Stimulated activated CD8-positive, alpha-beta memory T cell treated with anti-CD3 and anti-CD28 coated beads, Interleukin-7, amount 100 ng/mL, for 24 hours (primary cell): ENCODE measurements at places on chromosomes 11 and 22.

GRCh38 chr11:100805506-100806199, 118.6 kb downstream of the ARHGAP42 start:
- no peak for DNase-seq

- DNase-seq = no peak
Observed at GRCh38 chr22:49734882-49735281, 92.8 kb downstream of the BRD1 start.

GRCh38 chr11:93512949-93513667, 30.1 kb downstream of the SMCO4 start:
- DNase-seq = no peak

DNA sequence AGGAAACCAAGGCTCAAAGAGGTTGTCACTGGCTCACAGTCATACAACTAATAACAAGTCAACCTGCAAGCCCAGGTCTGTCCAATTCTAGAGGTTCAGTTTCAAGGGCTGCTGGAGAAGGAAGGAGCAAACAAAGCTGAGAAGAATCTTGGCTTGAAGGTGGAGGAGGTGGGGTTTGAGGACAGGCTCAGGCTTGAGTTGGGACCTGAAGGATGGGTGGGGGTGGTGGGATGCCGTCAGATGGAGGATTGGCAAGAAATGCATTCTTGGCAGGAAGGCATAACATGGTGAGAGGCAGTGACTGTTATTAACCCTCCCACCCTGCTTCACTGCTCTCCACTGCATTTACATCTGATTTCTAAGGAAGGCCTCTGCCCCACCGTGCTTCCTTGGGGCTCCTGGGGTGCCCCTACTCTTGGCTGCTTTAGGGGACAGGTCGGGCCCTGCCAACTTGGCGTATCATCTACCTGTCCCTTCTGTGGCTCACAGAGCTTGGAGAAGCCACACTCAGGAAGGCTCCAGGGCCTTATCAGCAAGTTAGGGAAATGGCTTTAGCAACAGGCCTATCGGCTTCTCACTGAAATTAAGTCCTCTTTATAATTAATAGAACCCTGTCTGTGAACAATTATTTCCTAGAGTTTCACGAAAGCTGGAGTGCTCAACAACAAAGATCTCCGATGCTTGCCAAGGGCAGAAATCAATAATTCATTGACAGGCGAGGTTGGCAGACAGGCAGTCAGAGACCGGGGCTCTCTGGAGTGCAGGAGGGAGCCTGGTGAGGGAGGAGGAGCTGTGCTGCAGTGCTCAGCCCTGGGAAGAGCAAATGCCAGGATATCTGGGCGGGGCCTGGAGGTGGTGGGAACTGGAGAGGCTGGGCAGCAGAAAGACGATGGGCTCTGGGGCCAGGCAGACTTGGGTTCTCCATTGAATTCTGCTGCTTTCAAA, 84.9 kb upstream of the NARS2 start:
- DNase-seq = no peak

GRCh38 chr11:11252403-11252802, 100.6 kb downstream of the CSNK2A3 start:
- DNase-seq = no peak

- no peak for DNase-seq
Observed at GRCh38 chr22:48840112-48840949, 987.3 kb downstream of the BRD1 start.

- no peak for DNase-seq
Observed at GRCh38 chr11:70568035-70568813, 169.9 kb downstream of the CTTN start.

- no peak for DNase-seq
Observed at GRCh38 chr11:86559311-86559945, 113.0 kb downstream of the ME3 start.

DNA sequence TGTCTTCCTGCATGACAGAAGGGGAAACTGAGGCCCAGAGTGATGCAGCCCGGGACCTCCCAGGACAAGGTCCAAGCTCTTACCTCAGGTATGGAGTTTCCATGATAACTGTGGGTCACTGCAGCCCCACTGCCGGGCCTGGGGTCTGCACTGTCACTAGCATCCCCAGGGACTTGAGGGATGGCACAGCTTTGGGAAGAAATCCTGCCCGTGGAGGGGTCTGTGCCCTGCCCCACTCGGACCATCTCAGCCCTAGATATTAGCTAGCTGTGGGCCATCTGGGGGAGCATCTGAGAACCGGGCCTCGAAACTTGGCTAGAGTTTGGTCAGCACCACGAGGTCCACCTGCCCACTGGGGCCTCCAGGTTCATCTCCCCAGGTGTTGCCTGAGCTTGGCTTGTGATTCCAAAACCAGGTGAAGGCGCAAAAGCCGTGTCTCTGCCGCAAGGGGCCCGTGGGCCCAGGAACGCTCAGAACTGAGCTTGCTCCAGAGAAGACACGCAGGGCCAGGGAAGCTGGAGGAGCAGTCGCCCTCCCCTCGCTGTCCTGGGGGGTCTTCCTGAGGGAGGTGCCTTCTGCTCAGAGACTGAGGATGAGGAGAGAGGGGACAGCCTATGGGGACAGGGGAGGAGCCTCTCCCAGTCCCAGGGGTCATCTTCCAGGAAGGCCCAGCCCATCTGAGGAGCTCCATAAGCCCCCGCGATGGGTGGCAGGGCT, 4.8 kb downstream of the LINC01488 start:
- no peak for DNase-seq

DNA sequence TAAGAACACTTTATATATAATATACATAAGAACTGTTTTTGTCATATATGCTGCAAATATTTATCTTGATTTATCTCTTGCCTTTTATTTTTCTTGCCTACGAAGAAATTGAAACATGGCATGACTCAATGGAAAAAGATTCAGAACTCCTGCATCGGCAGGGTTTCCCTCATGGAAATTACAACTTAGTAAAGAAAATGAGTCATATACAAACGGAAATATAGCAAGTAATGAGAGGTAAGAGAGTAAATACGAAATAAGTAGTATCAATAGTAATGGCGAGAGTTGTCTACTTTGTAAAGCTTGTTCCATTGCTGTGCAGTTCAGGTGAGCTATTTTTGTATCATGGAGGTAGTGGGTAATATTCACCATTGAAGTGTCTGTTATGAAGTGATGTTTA, 350.4 kb downstream of the DDX10 start:
- DNase-seq = no peak

DNA sequence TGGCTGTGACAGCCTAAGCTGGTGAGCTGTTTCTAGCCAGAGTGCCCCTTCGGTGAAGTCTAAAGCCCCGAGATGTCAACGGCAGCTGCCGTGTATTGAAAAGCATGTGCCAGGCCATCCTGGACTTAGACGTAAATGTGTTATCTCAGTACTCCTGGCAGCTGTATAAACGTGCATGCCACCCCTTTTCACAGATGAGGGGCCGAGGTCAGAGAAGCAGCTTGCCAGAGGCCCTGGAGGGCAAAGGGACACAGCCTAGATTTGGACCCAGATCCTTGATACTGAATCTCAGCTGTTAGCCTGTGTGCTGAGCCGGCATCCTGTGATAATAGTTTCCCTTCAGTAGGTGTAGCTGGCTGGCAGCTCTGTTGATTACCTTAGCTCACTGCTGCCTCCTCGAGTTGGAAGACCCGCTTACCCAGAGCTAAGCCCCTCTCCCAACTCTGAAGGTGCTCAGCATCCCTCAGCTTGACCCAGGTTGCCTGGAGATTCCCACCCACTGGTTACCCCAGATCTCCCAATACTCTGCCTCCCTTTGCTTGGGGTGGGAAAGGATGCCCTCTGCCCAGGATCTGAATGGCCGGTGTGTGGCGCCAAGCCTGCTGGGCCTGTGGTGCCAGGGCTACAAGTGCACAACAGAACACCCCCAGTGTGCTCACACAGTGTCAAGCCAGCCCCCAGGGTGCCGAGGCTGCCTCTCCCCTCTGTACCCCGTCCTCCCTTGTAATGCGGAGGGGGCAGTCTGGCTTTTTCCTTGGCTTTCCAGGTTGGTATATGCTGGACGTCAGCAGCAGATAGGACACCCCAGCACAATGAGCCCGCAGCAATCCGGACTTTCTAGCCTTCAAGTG, 59.8 kb upstream of the WNT7B start:
- DNase-seq = no peak

DNA sequence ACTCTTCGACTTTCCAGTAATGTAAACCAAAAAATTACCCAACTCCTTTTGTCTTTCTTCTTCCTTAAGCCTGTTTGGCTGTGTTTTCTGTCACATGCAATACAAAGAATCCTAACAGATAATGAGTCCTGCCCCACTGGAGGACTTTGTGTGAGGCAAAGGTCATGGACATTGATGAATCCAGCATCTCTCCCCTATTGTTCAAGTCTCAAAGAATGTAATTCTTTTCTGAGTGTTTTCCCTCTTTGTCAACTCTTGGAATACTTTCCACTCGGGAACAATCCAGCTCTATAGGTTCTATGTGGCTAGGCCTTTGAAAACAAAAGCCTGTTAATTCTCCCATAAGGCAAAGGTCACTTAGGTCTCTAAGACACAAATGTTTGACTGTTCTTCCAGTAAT, 100.7 kb downstream of the FAR1 start:
- no peak for DNase-seq

DNA sequence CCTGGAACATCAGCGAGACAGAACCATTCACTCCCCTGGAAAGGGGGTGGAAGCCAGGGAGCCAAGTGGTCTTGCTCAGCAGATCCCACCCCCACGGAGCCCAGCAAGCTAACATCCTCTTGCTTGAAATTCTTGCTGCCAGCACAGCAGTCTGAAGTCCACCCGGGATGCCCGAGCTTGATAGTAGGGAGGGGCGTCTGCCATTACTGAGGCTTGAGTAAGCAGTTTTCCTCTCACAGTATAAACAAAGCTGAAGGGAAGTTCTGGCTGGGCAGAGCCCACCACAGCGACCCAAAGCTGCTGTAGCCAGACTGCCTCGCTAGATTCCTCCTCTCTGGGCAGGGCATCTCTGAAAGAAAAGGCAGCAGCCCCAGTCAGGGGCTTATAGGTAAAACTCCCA, 764.8 kb upstream of the LUZP2 start:
- no peak for DNase-seq

DNA sequence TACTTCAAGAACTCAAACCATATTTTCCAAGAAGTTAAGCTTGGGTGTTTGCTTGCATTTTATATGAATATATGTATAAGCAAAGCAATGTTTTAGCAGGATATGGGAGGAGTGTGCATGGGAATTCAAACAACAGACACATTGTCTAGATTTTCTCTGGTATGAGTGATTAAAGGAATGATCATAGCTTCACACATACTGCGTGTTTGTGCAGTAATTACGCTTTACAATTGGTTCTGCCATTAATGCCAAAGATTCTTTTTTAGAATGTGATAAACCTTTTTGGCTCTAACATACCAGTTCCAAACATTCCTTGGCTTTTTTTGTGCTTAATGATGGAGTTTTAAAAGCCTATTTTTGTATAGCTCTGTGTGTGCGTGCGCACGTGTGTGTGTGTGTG, 54.0 kb downstream of the CCDC34 start:
- no peak for DNase-seq

GRCh38 chr11:36142879-36143278, 146.3 kb downstream of the COMMD9 start:
- DNase-seq = no peak

- no peak for DNase-seq
Observed at GRCh38 chr22:50483106-50483505, 1.8 kb downstream of the ADM2 start.

DNA sequence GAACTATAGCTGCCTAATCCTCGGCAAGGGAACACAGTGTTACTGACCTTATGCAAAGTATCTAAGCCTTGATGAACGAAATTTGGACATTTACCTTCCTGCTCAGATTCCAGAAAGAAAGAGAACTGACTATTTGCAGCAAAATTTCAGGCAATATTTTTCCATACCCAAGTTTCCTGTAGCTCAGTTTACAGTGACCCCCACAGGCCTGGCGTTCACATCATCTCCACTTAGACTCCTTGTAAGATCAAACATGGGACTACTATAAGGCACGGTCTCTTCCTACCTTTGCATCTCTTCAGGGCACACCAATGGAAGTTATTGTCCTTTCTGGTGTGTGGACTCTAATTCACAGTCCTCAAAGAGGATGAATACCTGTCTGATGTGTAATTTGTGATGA, 21.1 kb downstream of the MS4A6A start:
- no peak for DNase-seq

DNA sequence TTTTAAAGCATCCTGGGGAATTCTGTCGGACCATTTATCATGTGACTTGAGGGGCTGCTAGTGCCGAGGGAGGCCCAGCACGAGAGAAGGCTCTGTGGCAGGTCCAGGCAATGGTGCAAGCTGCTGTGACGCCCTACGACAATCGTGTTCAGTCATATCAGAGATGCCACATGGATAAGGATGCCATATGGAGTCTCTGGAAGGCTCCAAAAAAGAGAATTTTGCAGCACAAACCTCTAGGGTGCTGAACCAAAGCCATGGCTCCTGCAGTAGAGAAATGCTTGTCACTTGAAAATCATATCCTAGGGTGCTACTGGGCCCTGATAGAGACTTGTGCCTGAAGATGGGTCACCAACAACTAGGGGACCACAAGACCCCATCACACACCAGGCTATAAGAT, 6.7 kb upstream of the CD6 start:
- no peak for DNase-seq

- no peak for DNase-seq
Observed at GRCh38 chr11:4480577-4481239, 1.7 kb upstream of the OR52K1 start.

GRCh38 chr11:76653674-76654284, 16.8 kb downstream of the LRRC32 start:
- DNase-seq = no peak

DNA sequence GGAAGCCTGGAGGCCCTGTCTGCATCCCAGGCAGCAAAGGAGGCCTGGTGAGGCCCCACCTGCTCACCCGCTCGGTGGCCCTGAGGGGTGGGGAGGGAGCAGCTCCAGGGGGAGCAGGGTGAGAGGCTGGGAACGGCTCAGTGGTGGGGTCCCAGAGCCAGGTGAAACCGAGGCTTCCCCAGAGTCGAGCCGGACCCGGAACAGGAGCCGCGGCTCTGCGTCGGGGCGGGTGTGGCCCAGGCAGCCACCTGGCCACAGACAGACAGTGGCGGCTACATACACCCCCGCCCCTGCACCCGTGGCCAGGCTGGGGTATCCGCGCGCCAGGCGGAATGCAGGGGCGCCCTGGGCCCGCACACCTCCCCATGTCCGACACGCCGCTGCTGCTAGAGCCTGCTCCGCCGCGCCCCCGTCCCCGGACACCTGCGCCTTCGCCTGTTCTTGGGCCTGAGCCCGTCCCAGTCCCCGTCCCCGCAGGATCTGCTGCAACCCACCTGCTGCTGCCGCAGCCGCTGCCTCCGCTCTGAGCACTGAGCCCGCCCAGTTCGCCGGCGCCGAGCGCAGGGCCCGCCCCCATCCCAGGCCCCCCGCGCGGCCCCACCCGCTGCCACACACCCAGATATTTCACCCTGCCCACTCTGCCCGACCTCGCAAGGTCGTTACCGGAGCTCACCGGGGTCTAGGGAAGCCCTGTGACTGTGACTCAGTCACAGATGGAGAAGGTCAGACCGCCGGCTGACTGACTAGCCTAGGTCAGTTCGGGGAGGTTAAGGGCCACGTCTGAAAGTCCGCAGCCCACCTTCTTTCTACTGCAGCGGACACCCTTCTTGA, at the start of gene SLC7A4:
Gene SLC7A4 (minus strand): TSS at position 525 of the 831 bp plus-strand sequence. CDS start 749 bp downstream, outside the sequence.
- no peak for DNase-seq

GRCh38 chr11:65279741-65280440, 18.1 kb downstream of the POLA2 start:
- DNase-seq = no peak
